ENCODE measurements at places on chromosomes 16 and 17.

DNA sequence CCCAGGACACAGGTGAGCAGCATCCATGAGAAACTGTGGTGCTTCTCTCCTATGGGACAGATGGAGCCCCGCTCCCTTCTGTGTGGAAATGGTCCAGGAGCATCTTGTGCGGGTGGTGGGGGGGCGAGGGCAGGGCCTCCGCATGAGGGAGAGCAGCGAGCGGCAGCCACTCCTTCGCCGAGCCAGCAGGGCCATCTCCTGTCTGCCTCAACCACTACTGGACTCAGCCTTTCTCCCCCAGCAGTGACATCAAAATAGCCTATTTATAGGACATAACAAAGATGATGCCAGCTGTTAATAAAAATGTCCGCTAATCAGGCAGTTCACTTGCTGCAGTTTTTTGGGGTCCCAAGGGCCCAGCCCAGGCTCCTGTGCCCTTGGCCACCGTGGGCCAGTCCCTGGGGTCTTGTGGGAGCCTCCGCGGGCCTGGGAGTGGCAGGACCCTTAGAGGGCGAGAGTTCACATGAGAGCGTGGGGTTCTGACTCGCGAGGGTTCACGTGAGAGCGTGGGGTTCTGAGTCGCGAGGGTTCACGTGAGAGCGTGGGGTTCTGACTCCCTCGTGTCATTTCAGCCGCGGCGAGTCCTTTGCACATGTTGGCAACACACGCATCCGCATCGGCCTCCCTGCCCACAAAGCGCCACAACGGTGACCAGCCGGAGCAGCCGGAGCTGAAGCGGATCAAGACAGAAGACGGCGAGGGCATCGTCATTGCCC is 47.4 kb downstream of the WDR45B start:
- no peak for DNase-seq
- H3K27me3 ChIP-seq, result no peaks in the 10 kb centered on the region
- no peak overlapping the region for H3K27ac ChIP-seq
- peaks cover 13% of the 10 kb centered on the region for H3K36me3 ChIP-seq
- peaks cover 30% of the 10 kb centered on the region for H3K4me1 ChIP-seq
- H3K4me3 ChIP-seq, result no peak overlapping the region

DNA sequence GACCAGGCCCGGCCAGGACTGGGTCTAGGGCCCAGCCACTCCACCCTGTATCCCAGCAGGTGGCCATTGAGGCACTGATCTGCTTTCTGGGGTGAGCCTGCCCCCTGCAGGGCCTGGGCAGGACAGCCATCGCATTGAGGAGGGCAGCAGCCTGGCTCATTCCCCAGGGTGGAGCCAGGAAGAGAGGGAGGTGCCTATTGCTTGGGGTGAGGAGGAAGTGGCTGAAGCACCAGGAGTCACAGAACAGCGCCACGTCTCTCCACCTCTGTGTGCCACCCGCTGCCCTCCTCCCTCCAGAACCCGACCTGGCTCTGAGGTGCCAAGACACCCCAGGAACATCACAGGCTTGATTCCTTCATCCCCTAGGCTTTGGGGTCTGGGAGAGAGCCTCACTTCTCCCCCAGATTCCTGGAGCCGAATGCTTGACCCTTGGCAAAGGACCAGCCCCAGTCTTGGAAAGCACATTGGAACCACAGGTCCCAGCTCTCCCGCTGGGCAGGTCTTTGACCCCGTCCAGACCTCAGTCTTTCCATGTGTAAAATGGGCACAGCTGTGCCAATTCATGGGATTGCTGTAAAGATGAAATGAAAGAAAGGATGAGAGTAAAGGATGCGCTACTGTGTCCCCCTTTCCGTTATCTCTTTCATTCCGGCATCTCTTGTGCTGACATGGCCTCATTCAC is 7.2 kb upstream of the KRT36 start:
- H3K4me3 ChIP-seq, result no peak overlapping the region
- H3K4me1 ChIP-seq, result peaks cover 53% of the 10 kb centered on the region
- DNase-seq, result peak; percentile 92
- peak overlapping the region; percentile 85 for H3K27ac ChIP-seq
- H3K27me3 ChIP-seq, result no peaks in the 10 kb centered on the region

- H3K27ac ChIP-seq, result no peak overlapping the region
- H3K36me3 ChIP-seq, result no peaks in the 10 kb centered on the region
- H3K4me1 ChIP-seq, result no peaks in the 10 kb centered on the region
- DNase-seq, result no peak
- no peak overlapping the region for H3K4me3 ChIP-seq
Measured at GRCh38 chr17:74096456-74096855, 107.0 kb upstream of the RPL38 start.

DNA sequence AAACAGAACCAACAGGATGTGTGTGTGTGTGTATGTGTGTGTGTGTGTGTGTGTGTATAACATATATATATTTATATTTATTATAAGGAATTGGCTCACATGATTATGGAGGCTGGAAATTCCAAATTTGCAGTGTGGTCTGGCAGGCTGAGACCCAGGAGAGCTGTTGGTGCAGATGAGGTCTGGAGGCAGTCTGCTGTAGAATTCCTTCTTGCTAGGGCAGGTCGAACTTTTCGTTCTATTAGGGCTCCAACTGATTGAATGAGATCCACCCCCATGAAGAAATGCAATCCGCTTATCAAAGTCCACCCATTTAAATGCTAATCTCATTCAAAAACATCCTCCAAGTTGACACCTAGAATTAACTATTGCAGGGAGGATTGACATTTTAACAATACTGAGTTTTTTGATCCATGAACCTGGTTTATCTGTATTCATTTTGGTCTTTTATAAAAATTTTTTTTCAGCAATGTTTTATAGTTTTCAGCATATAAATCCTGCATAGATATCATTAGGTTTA is 85.0 kb downstream of the CYLD start:
- no peak for DNase-seq
- no peaks in the 10 kb centered on the region for H3K4me1 ChIP-seq
- H3K4me3 ChIP-seq, result no peak overlapping the region
- no peaks in the 10 kb centered on the region for H3K27me3 ChIP-seq
- no peak overlapping the region for H3K27ac ChIP-seq
- H3K36me3 ChIP-seq, result no peaks in the 10 kb centered on the region

GRCh38 chr17:46979147-46979863 is at the start of gene RPRML:
Gene RPRML (minus strand): TSS chr17:46979253. CDS start chr17:46979007, 246 bp downstream.
- H3K4me3 ChIP-seq, result peak within 1 kb of the TSS; percentile 43
- no peak within 1 kb of the TSS for H3K27ac ChIP-seq
- no peaks in the 10 kb centered on the region for H3K36me3 ChIP-seq
- peaks cover 17% of the 10 kb centered on the region for H3K4me1 ChIP-seq
- peaks cover 58% of the 10 kb centered on the region for H3K27me3 ChIP-seq

DNA sequence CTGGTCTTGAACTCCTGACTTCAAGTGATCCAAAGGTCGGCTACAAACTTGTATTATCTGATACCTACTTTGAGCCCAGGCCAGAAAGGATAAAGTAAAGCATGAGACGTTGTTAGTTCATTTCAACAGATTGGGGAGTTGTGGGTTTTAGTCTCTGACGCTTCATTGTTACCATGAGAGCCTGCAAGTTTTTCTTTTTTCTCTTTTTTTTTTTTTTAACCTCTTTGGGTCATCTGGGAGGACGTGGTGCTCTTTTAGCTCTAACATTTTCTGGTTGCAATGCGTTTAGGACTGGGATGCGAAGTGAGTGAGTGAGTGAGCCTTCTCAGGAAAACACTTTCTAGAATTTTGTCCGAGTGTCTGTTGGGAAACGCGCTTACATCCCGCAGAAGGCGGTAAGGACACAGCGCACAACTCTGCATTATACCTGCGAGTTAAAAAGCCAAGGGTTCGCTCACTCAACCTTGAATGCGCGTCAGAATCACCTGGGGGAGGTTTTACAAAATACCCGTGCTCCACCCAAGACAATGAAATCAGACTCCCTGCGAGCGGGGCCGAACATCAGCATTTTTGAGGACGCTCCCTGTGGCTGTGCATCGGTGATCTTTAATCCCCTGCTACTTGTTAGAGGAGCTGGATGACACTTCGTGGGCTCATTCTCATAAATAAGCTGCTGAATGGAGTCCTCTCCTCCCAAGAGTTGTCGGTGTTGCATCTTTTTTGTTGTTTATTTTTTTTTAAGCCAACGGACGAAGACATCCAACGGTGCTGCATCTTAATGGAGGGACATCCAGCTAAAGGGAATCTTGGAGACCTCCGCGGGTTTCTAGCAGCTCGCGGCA is 629 bp upstream of the RNF135 start:
- H3K4me3 ChIP-seq, result peak overlapping the region; percentile 54
- peaks cover 73% of the 10 kb centered on the region for H3K4me1 ChIP-seq
- no peaks in the 10 kb centered on the region for H3K27me3 ChIP-seq
- DNase-seq, result no peak
- H3K27ac ChIP-seq, result peak overlapping the region; percentile 100

- DNase-seq, result no peak
- no peak overlapping the region for H3K27ac ChIP-seq
- H3K4me3 ChIP-seq, result no peak overlapping the region
Measured at GRCh38 chr17:20797292-20797691, 217.8 kb downstream of the CDRT15L2 start.

- no peaks in the 10 kb centered on the region for H3K36me3 ChIP-seq
- peaks cover 33% of the 10 kb centered on the region for H3K4me1 ChIP-seq
- H3K4me3 ChIP-seq, result no peak overlapping the region
- no peak for DNase-seq
Measured at GRCh38 chr16:70589998-70590471, 56.3 kb upstream of the IL34 start.

DNA sequence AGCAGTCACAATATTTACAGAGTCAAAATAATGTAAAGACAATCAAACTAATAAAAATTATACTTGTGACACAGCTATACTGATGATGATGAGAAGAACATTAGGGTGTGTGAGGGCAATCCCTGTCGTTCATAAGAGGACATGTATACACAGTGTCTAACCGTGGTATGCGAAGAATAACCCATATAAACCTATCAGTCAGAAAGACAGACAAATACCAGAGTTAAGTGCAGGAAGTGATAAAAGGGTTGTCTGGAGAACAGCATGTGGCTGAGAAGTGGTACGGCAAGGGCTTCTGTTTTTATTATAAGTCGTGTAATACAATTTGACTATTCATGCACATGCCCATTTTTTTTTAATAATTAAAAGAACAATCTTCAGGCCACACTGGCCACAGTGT is 46.7 kb downstream of the LMF1 start:
- no peak overlapping the region for H3K27ac ChIP-seq
- no peaks in the 10 kb centered on the region for H3K27me3 ChIP-seq
- DNase-seq, result no peak
- no peak overlapping the region for H3K4me3 ChIP-seq
- no peaks in the 10 kb centered on the region for H3K4me1 ChIP-seq
- no peaks in the 10 kb centered on the region for H3K36me3 ChIP-seq

- no peak for DNase-seq
- H3K27ac ChIP-seq, result no peak overlapping the region
- no peaks in the 10 kb centered on the region for H3K4me1 ChIP-seq
- no peaks in the 10 kb centered on the region for H3K27me3 ChIP-seq
Measured at GRCh38 chr17:11094331-11094730, 146.7 kb upstream of the SHISA6 start.

DNA sequence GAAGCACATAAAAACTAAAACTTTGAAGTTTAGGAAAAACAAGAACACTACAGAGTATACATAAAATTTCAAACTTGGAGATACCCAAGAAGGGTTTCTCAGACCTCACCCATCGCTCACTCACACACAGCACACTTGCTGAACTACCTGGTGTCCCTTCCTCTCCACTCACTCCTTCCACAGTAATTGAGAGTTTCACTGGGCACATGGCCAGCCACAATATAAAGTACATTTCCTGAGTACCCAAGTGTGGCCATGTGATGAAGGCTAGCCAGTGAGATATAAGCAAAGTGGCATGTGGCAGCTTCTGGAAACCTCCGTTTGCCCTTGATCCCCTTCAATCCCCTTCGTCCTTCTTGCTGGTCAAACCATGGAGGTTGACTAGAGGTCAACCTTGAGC is 11.9 kb downstream of the TOX3 start:
- no peaks in the 10 kb centered on the region for H3K4me1 ChIP-seq
- H3K4me3 ChIP-seq, result no peak overlapping the region
- no peaks in the 10 kb centered on the region for H3K27me3 ChIP-seq
- DNase-seq, result no peak
- H3K36me3 ChIP-seq, result no peaks in the 10 kb centered on the region

DNA sequence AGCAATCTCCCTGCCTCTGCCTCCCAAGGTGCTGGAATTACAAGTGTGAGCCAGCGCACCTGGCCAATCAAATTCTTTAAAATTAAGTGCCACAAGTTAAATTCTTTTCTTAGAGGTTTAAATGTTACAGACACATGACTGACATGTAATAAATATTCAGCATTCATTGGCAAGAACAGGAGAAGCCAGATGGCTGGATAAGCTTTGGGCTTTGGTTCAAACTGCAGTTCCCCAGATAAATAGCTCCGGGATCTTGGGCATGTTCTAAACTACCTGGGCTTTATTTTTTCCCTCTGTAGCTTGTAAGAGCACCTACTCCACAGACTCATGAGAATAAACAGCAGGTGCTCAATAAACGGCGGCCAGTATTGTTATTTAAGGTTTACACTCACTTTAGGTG is 34.1 kb downstream of the ABAT start:
- no peak for DNase-seq
- no peak overlapping the region for H3K27ac ChIP-seq
- H3K27me3 ChIP-seq, result no peaks in the 10 kb centered on the region
- no peaks in the 10 kb centered on the region for H3K36me3 ChIP-seq
- no peak overlapping the region for H3K4me3 ChIP-seq
- H3K4me1 ChIP-seq, result no peaks in the 10 kb centered on the region

DNA sequence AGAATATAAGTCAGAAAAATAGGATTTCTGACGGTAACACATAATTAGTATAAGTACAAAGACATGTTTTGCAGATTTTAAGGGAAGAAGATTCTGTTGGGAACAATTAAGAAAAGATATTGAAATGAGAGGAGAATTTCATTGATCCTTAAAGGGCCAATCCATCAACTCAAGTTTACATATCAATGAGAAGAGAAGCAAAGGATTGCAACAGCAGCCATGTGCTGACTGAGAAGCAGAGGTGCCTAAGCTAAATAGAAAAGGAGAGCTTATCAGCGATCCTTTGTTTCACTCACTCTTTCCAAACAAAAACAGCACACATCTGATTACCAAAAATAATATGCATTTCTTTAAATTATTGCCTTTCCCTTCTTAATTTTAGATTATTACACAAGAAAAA is 94.6 kb downstream of the ITFG1 start:
- no peak overlapping the region for H3K27ac ChIP-seq
- H3K36me3 ChIP-seq, result peaks cover 49% of the 10 kb centered on the region
- DNase-seq, result no peak
- H3K27me3 ChIP-seq, result no peaks in the 10 kb centered on the region
- no peaks in the 10 kb centered on the region for H3K4me1 ChIP-seq
- no peak overlapping the region for H3K4me3 ChIP-seq
